ENCODE measurements at places on chromosomes 7 and 10. TPM values are rescaled to one million over a fixed set of nuclear protein-coding genes. Genes with fewer than 3 reads are reported as not detected.

- DNase-seq, result no peak
Measured at GRCh38 chr10:48608976-48609375, 4.1 kb upstream of the ARHGAP22 start.

DNA sequence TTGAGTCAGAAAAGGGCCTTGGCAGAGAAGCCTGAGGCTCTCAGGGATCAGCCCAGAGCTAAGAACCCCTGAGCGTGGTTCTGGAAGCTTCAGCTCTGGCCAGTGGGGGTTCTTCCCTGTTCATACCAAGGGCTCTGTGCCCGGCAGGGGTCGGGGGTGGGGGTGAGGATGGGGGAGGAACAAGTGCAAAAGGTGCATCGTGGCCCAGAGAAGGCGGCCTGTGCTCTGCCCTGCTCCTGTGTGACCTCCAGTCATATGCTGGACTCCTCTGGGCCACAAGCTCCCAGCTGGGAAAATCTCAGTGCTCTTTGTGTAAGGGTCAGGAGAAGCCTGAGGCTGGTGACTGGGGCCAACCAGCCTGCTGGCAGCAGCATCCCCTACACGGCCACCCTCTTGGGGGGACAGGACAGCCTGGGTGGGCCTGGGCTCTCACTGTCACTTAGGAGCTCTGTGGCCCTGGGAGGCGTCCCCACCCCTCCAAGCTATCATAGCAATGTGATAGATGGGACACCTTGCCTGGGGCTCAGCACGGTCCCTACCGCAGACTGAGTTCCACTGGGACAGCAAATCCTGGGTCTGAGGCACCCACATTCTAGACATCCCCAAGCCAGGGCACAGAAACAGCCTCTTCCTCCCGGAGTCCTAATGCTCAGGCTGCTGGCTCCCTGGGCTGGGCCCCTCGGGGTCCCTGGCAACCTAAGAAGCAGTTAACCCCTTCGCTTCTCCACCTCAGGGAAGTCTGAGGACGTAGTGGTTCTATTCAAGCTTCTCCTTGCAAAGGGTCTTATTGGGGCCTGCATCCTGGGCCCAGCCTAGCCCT, 2.5 kb downstream of the MMRN2 start:
- DNase-seq, result no peak

- DNase-seq, result no peak
Measured at GRCh38 chr10:22560913-22561239, 153.5 kb downstream of the PIP4K2A start.

DNA sequence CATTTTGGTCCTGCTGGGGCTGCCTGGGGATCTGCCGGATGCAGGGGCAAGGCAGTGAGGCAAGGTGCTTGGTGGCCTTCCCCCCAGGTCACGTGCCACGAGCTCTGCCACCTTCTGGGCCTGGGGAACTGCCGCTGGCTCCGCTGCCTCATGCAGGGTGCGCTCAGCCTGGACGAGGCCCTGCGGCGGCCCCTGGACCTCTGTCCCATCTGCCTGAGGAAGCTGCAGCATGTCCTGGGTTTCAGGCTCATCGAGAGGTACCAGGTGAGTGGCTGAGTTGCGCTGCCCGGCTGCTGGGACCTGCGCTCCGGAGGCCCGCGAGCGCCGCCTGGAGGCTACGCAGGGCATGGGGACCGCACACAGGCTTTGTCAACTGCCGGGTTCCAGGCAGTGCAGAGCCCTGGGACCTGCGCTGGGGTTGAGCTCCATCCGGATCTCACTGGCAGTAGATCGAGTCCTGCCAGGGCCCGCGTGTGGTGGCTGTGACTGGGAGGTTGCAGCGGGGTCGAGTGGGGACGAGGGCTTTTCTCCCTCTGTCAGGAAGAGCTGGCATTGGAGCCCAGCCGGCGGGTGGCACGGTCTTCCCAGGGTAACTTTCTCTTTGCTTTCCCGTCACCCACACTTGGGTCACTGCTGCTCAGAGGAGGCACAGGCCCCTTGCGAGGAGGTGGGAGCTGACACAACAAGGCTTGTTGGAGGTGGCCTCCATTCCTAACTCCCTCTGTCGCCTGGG, 21.7 kb downstream of the AMZ1 start:
- DNase-seq, result peak; percentile 72

- DNase-seq, result no peak
Measured at GRCh38 chr10:123045961-123046731, 37.3 kb downstream of the ACADSB start.

DNA sequence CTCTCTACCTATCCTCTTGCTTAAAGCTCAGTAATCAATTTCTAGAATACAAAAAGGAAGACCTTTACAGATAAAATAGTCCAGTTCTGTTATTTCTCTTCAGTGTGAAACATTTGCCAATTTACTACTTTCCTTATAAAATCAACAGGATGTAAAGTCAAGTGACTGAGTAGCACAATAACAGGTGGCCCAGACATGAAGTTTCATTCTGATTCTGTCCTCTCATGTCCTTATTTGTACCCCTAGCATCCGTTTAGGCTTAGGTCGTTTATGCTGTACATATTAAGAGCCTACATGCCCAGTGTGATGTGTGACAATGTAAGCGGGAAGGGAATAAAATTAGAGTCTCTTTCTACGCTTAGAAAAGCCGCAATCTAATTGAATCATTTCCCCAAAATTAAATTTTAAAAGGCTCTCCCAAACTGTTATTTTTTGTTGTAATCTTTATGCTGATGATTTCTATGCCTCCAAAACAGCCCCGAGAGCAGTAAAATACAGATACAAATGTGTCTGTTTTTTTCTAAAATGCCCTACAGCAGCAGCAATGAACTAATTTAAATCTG, 29.1 kb downstream of the EPC1 start:
- DNase-seq, result no peak

DNA sequence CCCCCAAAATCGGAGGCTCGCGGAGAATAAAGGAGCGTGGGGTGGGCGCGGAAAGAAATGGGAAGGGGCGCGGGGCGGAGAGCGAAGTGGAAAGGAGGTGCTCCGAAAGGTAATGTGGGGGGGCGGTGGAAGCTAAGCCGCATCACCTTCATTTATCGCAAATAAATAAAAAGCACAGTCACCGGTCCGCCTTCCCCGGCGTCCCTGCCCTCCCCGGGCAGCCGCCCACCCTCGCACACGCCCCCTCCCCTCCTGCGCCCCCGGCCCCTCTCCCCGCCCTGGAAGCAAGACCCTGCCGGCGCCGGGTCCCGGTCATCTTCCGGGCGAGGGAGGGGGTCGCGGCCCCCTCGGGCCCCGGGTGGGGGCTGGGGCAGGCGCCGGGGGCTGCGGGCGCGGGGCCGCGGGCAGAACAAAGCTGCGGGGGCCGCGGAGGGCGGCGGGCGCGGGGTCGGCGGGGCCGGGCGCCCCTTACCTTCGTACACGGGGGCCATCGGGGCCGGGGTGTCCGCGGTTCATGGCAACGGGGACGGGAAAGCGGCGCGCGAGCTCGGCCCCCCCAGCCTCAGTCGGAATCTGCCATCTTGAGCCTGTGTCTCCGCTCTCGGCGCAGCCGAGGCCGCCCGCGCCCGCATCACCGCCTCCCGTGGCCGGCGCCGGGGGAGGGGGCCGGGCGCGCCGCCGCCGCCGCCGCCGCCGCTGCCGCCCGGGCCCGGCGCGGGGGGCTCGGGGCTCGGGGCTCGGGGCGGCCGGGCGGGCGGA, 486 bp downstream of the HIPK2 start:
- peak; percentile 34 for DNase-seq

- DNase-seq, result no peak
Measured at GRCh38 chr7:104123786-104124185, 84.0 kb downstream of the ORC5 start.

GRCh38 chr10:75240329-75241076, 4.7 kb upstream of the COMTD1 start:
- DNase-seq, result no peak

DNA sequence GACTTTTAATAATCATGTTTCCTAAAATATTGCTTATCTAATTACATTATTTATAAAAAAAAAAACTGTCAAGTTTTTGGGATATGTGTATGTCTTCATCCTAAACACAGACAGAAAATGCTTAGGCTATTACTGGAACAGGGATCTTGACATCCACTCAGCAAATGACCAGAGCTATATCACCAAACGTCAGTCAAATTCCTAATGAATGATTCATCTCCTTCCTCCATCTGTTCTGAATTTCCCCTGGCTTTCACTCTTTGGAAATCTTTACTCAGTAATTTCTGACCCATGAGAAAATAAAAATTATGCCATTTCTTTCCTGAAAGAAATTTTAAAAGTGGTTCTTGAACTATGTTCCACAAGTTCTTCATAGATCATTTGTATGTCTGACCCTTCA, 552.4 kb upstream of the KCND2 start:
- DNase-seq, result peak; percentile 11

DNA sequence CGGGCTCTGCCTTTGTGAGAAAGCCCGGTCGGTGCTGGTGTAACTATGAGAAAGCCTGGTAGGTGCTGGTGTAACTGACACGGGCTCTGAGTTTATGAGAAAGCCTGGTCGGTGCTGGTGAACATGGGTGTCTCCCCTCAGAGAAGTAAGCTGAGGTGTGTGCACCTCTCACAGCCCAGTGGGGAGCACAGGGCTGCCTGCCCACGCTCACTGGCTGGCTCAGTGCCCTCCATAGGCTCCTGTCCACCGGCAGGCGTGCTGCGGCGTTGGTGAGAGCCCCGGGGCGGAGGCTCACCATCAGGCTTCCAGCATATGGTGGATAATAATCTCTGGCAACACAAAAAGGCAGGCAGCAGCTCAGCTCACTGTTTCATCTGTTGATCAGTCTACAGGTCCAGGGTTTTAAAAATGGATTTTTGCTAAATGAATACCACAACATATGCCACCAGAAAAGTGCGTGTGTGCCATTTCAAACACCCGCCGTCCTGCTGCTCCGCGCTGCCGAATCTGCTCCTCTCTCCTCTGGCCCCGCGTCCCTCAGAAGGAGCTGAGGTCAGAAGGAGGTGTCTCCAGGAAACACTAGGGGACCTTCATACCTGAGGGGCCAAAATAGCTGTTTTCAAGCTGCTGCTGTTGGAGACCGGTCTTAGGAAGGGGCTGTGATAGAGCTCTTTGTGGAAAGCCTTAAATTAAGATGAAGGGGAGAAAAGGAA, 365.7 kb downstream of the DNAJB6 start:
- DNase-seq, result no peak

Gene SKAP2
- 12.1 TPM for polyA plus RNA-seq

Gene TAS2R5
- polyA plus RNA-seq, result 2.5 TPM

Gene ANKRD22
- polyA plus RNA-seq, result not detected

Gene FBXO24
- polyA plus RNA-seq, result 2.3 TPM

Gene FLNC
- polyA plus RNA-seq, result 823 TPM
